NCI-H1694 treated with DMSO at 0.1 percent for 48 hours (cell line): ENCODE measurements at places on chromosomes 3 and 15.
A peak's percentile ranks its signal among the peaks of the same experiment; 100 is the strongest.

GRCh38 chr15:25022233-25022632, 67.4 kb downstream of the SNRPN start:
- DNase-seq: no peak

- DNase-seq: no peak
These were observed at the start of gene ACP3 for GRCh38 chr3:132317229-132317948. Gene ACP3 (plus strand): TSS chr3:132317407. CDS start chr3:132317457, 50 bp downstream.

- DNase-seq: peak; percentile 7
These were observed at the start of gene THBS1 for GRCh38 chr15:39580485-39581241. Gene THBS1 (plus strand): TSS chr15:39581079. CDS start chr15:39581858, 779 bp downstream.

DNA sequence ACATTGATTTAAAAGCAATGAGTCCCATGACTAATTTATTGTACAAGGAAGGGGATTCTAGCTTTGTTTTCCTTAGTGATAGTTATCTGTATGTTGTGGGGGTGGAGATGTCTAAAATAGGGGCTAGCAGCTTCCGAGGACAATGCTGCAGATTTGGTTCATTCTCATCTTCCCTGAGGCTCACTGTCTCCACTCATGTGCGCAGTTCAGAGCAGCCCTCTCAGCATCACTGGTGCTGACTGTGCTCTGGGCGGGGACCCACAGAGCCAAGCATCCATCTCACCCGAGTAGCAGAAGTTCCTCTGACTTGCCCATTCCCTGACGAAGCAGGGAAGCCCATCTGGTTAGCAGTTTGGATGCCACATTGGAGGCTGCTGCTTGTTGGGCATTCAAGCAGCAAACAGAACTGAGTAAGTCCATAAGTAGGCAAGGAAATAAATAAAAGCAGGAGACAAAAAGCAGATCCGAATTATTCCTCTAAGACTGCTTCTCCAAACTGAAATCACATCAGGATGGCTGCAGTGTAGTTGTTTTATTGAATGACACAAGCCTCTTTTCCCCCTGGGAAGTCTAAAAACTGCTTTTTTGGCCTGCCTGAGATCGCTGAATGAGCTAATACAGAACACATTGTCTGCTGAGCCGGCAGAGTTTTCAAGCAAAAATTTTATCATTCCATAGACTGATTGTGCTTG, 27.5 kb downstream of the RARB start:
- peak; percentile 31 for DNase-seq

DNA sequence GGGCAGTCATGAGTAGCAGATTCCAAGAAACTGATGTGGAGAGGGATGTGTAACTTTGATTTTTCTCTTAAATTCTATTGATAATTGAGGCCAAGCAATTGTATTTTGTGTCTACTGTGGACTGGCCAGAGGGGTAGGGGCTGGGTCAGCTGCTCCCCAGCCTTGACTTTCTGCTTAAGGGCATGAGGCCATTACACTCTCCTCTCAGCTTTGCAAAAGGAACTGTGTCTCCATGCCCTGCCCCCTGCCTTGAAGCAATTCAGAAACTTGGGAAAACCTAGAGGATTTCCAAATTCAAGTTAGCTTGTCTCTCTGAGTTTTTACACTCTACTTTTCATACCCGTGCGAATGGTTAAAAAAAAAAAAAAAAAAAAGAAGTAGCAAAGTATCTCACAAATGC, 38.6 kb downstream of the ONECUT1 start:
- no peak for DNase-seq

DNA sequence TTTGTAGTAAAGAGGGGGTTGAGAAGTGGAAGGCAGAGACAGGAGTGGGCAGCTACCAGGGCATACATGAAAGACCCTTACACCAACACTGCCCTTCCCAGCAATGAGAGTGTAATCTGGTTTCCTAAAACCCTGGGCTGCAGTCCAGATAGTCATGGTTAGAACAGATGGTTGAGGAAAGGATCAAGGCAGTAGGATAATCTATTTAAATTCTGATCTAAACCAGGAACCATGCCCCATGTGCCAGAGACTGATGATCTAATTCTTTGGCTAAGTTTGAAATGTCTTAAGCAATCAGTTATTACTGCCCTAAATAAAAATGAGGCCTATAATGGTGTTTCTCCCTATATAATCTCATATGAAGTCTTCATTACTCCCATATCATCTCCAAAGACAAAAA, 59.6 kb downstream of the PRTG start:
- DNase-seq: peak; percentile 4

GRCh38 chr3:157746391-157746790, 243.2 kb upstream of the VEPH1 start:
- DNase-seq: no peak

- DNase-seq: no peak
These were observed 648 bp downstream of the ACAN start for GRCh38 chr15:88803920-88804247.

- DNase-seq: no peak
These were observed 611 bp upstream of the SLC27A2 start for GRCh38 chr15:50181201-50181968.

DNA sequence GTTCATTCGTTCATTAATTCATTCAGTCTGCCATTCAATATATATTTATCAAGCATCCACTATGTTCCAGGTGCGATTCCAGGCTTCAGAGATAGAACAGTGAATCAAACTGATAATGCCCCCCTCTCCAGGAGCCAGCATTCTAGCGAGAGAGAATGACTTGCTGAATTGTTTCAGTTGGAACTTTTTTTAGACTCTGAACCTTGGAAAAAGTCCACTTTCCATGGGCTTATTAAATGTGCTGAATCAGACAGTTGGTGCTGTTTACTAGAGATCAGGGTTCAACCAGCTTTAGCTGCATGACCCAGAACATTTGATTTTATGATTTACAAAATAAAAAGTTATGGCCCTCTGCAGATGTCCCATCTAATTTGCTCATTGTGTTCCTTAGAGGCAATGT, 213.2 kb downstream of the THSD4 start:
- no peak for DNase-seq

DNA sequence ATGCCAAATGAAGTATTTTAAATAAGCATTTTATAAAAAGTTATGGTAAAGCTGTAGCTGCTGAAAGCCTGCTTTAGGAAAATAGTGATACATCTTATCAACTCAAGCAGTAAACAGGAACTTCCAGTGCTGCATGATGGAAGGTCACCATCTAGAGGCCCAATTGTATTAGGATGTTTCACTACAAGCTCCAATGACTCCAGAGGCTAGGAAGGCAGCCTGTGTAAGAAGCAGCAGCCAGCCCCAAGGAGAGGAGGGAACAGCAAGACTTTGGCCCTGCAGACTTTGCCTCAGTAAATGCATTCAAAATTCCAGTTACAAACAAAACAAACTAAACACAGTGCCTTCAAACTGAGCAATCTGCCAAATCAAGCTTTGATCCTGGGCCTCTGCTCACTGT, 32.1 kb downstream of the ILDR1 start:
- no peak for DNase-seq

- no peak for DNase-seq
These were observed 48.0 kb downstream of the ARNT2 start for GRCh38 chr15:80452166-80452565.

DNA sequence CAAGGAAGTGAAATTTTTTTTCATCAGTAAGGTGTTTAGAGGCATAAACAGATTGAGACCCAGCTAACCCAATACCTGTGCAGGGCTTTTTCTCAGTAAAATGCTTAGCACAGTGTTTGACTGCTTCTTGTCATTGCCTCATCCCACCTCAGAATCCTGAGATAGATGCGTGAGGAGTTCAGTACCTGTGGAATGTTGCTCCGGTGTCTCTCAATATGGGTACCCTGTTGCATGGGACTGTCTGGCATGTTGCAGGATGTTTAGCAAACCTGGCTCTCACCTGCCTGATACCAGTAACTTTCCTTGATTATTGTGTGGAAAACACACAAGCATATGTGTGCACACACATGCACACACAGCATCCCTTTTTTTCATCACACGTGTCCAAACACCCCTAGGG, 128.4 kb downstream of the MCTP2 start:
- no peak for DNase-seq

DNA sequence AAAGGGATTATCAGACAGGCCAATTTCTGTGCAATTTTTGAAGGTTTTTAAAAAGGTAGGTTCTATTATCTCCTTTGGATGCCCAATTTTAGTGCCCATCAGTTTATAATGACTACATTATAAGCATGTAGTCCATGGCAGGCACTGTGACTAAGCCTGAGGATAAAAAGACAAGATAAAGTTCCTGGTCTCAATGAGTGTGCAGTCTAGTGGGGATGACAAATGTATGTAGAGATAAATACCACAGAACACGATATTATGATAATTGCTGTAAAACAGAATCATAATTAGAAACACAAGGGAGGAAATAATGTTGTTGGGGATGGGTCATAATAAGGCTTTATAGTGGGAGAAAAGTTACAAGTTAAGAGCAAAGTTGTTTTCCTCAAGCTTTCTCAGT, 163.1 kb downstream of the ZNF385D start:
- DNase-seq: no peak

- DNase-seq: no peak
These were observed 57.2 kb downstream of the MYO9A start for GRCh38 chr15:72060687-72061250.

- no peak for DNase-seq
These were observed 84.8 kb downstream of the PPCDC start for GRCh38 chr15:75107908-75108838.

DNA sequence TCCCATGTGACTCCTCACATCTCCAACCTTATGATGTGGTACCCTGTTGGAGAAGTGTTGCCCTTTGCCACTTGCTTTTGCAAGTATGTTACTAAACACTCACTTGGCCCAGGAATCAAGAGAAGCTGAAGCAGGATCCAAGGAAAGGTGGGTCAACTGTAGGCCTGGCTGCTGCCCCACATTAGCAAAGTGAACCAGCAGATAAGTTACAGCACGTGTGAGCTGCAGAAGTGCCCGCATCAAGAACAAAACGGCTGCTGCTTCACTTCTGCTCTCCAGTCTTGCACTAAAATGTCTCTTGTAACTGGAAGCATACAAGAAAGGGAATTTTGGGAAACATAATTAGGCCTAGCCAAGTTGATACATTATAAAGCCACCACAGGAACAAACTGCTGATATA, 79.6 kb downstream of the PCOLCE2 start:
- DNase-seq: no peak

DNA sequence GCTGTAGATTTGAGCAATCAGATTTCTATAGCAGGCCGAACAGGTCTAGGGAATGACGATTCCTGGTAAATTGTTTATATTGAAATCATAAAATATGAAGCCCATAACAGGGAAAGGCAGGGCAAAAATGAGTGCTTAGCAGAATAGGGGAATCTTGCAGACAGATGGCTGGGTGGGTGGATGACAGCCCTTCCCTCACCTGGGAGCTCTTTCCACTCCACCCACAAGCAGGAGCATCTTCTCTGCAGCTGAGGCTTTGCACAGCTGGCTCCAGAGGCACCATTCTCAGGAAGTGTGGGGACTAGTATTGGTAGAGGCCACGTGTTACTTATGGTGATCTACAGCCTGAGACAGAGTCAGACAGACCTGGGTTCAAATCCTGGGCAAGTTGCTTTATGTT, 55.9 kb upstream of the SYN2 start:
- DNase-seq: no peak

DNA sequence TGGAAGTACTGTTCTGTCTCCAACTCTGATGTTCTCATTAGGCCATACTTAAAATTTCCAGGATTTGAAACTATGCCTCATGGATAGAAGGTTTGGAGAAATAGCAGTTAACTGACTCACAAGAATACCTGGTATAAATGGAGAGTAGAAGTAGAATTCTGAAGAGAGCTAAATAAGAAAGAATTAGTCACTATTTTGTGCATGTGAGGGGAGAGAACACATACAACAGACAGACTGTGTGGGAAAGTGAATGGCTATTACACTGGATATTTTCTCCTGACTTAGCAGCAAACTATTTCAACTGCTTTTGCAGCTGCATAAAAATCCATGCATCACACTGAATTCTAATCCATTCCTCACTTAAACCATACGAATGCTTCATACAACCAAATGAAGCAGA, 71.3 kb downstream of the C3orf70 start:
- no peak for DNase-seq

DNA sequence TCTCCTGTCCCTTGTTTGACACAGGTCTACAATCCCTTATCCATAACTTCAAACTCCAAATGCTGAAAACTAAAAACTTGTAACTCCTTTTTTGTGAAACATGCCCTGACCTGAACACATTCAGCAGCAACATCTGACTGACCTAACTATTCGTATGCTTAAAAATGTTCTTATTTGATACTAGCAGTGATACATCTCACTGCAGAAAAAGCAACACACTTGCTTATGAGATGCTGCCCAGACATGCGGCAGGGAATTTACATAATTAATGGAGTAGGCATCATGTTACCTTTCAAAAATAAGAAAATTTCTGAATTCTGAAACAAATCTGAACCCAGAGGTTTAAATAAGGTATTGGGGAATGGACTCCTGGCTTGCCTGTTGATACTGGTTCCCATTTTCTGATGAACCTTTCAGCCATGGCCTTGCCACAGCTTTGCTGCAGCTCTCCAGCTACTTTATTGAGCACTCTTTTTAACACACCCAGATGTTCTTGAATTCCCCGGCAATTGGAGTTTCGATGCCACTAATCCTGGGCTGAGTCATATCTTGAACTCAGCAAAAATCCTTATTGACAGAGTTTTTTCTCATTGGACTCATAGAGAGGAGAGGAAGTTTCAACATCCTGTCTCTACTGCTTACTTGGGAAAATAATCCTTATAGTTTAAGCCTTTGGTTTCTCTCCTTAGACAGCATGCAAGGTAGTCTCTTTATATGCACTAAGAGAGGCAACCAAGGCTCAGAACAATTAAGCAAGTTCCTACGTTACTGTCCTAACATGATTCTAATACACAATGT, 296.6 kb upstream of the LMCD1 start:
- DNase-seq: no peak

- DNase-seq: no peak
These were observed 283.7 kb downstream of the IL5RA start for GRCh38 chr3:2826453-2826852.

GRCh38 chr3:33312361-33312760, 35.1 kb downstream of the FBXL2 start:
- no peak for DNase-seq

DNA sequence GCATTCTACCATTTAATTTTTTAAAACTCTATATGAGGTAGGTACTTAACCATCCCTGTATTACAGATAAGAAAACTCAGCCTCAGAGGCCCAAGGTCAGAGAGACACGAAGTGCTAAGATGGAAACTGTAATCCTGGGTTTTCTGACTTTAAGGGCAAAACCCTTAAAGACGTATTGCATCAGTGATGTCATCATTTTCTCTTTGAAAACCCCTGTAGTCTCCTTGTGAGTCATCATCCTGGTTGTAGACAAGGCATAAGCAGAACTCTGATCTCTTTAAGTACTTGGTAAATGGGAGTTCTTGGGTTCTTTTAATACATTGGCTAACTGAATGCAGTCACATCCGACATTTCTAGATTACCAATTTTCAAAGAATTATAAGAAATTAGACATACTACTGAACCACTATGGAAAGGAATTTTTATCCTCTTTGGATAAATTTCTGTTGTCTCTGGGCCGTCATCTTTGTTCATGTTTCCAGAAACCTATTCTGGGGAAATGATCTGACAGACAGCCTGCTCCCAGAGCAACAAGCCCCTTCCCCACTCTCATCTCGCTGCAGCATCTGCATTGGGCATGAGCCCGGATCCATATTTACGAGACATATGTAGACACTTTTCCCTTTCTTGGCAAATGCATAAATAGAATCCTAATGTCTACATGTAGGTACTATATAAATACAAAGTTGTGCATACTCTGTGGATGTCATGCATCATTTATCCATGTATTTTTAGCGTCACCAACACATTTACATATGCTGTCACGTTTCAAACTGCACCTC, 48.7 kb upstream of the MDFIC2 start:
- no peak for DNase-seq
